ENCODE measurements at places on chromosomes 2 and 18.

DNA sequence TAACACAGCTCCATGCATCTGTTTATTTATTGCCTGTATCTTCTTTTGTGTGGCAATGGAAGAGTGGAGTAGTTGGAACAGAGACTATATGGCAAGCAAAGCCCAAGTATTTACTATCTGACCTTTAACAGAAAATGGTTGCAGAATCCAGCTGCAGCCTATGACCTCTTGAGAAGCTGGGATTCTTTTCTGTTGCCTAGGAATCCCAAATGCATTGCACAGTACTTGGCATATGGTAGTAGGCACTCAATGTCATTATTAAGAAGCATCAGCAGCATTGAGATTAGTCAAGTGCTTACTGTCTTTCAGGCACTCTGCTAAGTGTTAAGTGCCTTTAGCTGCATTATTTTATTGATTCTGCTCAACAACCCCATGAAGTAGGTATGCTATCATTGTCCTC is 331.6 kb downstream of the CCDC85A start:
- no peak for DNase-seq

GRCh38 chr2:223576873-223577272 is 25.3 kb downstream of the SCG2 start:
- peak; percentile 41 for DNase-seq

DNA sequence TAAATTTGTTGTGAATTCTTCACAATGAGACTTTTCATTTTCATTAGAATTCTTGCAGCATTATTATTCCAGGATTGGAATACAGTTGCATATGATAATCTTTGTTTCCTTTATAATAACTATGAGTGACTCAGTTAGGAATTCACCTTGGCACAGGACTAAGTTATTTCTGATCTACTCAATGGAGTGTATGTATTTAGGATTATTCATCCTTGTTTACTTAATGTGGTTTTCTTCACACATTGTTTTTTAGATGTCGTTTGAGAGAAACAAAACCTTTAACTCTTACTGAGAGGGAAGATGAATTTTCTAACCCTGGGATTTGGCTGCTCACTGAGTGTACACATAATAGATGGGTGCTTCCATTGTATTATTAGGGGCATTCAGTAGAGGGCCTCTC is 970.1 kb downstream of the DPP10 start:
- no peak for DNase-seq

DNA sequence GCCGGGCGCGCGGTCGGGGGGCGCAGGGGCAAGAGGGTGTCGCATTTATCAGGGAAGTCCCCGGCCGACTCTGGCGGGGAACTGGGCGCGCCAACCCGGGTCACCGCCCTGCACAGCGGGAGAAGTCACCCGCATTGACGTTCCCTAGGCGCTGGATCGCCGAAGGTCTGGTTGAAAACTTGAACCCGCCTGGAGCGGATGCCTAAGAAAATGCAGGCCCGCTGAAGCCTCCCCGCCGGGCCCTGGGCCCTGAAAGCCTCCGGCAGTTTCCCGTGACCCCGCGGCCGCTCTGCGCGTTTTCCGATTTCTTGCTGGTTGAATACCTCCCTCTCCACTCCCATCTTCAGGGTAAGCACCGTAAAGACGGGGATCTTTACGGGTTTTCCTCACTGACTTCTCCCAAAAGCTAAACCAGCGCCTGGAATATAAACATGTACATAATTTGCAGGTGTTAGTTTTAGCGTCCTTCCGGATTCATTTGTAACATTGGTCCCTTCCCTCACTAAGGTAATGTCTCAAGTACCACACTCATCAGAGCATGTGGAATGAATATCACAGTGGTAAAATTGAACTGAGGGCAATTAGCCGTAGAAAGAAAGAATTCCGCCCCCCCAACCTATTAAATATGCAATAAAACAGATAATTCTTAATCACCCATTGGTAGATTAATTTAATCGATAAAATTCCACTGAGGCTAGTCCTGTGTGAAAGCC is 675 bp upstream of the SPIRE1 start:
- peak; percentile 74 for DNase-seq

DNA sequence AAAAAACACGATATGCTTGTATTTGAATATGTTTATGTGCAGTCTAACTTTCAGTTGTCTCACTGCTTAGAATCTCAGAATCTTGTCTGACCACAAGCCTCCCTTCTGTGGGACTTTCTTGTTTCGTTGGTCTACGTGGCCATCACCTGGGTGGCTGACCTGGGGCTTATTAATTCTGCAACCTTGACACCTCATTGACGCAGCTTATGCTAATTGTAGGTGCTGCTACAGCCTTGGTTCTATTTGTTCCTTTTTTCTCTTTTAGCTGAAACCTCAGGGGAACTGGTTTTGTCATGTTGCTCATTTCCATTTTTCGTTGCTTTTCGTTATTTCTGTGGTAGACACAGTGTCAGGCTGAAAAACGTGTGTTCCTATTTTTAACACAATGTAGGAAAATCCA is 273.7 kb downstream of the SLC4A3 start:
- no peak for DNase-seq

DNA sequence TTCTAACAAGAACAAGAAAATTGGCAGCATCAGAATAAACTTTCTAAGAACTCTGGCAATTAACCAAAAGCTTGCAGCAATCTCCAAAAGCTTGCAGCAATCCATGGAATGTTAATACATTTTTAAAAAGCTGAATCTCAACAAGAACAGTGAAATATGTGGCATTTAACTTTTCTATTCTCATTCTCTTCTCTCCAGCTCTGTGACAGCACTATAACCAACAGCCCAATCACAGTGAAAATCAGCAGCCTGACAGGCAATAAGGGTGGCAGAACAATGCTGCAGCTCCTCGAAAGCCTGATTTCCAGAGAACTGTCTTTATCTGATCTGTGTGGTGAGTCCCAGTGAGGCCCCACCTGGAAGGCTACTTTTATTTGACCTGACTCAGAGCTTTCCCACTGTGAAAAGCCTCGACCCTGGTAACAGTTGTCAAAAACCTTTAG is 60.0 kb downstream of the TMEM131 start:
- DNase-seq: no peak

DNA sequence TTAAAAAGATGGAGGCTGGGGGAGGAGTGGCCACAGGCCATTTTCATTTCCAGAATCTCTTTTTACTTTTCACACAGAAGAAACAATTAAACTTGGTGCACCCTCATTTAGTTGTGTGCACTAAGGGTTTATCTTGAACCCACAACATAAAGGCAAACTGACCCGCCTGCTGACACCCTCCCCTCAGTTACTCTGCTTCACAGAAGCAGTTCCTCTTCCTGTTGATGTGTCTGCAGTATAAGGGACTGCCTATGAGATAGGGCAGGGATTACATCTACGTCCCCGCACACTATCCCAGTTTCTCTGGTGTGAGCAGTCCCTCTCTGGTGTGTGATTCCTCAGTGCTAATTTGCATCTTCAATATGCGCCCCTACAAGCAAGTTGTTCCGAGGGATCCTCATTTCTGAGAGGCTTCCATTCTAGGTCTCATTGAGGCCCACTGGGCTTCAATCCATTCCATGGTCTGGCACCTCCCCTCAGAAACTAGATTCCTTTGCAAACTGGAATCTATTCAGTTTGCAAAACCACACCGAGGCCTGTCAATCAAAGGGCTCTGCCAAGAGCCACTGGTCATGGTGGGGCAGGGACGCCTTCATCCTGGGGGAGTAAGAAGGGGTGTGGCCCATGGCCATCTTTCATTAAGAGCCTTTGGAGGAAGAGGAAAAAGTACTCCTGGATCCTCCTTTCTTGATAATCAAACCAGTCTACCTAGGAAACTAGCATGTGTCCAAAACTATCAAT is 12.3 kb downstream of the CREG2 start:
- DNase-seq: no peak

GRCh38 chr2:28589746-28590463 is 94.0 kb downstream of the PLB1 start:
- no peak for DNase-seq

- peak; percentile 88 for DNase-seq
These were observed 41.0 kb upstream of the ACTR3 start for GRCh38 chr2:113848758-113849415.

DNA sequence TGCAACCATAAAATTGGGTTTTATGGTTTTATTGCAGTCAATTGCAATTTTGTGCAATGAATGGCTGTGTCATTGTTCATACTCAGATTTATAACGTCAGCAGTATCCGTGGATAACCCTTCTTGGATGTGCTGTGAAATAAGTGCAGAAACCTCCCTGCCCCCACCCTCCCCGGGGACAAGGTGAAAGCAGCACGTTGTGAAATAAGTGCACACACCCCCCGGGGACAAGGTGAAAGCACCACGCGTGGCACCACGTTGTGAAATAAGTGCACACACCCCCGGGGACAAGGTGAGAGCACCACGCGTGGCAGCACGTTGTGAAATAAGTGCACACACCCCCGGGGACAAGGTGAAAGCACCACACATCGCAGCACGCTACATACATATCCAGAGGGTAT is 93.6 kb upstream of the NFATC1 start:
- no peak for DNase-seq

DNA sequence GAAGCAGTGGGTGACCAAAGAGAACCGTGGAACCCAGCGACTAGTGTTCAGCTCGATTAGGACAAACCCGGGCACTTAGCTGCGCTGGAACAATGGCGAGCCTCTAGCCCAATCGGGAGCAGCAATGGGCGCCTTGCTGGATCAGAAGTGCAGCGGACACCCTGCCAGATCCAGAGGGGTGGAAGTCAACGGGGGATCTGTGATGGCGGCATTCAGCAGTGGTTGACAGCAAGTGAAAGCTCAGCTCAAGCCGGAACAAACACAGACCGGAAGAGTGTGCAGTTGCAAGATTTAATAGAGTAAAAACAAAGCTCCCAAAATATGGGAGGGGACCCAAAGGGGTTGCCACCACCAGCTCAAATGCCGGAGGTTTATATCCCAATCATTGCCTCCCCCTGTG is 478.7 kb upstream of the REG3G start:
- no peak for DNase-seq

DNA sequence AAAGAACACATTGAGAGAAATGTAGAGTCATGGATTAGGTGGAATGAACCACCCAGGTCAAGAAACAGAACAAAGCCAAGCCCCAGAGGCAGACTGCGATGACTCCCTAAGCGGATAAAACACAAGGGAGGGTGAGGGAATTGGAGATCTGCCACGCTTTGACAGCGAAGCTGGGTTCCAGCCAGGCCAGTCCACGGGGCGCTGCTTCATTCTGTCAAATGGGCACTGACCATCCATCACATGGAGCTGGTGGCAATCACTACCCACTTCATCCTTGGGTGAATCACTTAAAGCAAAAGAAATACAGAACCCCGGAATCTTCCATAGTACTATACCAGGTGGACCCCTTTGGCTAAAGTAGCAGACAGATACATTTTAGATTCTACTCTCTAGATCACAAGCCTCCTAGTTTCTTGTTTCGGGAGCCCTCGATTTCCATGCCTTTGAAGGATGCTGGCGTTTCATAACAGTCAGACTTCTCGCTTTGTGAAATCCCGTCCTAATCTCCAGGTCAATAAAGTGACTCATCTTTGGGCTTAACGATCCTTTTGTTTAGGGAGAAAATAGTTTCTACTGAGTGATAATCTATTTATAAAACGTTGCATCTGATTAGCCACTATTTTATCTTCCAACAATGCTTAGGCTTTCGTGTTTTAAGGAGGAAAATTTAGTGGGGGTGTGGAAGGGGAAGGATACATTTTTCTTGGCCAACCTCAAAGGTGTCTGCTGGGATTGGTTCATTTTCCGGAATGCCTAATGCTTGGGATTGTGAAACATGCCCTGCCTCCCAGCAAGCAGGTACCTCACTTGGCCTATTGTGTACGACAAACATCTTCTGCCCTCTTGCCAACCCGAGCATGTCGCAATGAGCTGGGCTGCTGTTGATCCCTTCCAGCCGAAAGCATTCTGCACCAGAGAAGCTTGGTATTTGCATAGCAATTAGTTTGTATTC is 44.1 kb upstream of the HDAC4 start:
- DNase-seq: no peak

Measured in RKO (cell line).